CD4-positive, alpha-beta T cell treated with Interleukin-10 for 1 hour (primary cell): ENCODE measurements at places on chromosomes 6 and 20.

- DNase-seq = no peak
Measured at GRCh38 chr6:85389151-85389797, 60.6 kb upstream of the NT5E start.

- no peak for DNase-seq
Measured at GRCh38 chr6:43492673-43493072, 15.3 kb downstream of the TJAP1 start.

- DNase-seq = no peak
Measured at GRCh38 chr6:71179249-71179885, 109.2 kb upstream of the OGFRL1 start.

- DNase-seq = no peak
Measured at GRCh38 chr6:161889324-161889723, 615.5 kb upstream of the AGPAT4 start.

- no peak for DNase-seq
Measured at GRCh38 chr20:3701061-3701998, 11.1 kb downstream of the SIGLEC1 start.

GRCh38 chr20:58246346-58246745 is 17.9 kb upstream of the ANKRD60 start:
- DNase-seq = no peak

GRCh38 chr6:134621858-134622257 is 303.9 kb upstream of the SGK1 start:
- no peak for DNase-seq

DNA sequence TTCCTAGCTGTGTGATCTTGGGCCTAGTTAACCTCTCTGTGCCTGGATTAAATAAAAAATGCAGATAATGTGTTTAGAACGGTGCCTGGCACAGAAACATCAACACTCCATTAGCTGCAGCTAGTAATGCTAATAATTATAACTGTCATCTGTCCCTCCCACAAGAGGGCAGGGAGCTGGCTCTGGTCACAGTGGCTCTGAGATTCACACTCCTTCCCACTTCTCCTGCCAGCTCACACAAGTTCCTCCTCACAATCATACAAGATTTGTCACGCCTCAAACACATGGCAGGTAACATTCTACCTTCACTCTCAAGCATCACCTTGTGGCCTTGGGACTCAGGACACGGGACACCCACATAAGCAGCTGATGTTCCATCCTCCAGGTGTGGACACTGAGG is 2.4 kb downstream of the ADA start:
- no peak for DNase-seq

GRCh38 chr6:163670336-163670735 is 255.8 kb downstream of the QKI start:
- no peak for DNase-seq

DNA sequence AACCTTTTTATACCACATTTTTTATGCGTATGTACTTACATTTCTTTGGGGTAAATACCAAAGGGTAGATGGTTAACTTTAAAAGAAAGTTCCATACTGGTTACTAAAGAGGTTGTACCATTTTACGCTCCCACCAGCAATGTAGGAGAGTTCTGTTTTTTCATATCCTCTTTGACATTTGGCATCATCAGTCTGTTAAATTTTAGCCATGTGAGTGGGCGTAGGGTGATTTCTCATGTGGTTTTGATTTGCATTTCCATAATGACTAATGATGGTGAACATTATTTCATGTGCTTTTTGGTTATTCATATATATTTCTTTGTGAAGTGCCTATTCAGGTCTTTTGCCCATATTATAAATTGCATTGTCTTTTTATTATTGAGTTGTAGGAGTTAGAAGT is 194.2 kb downstream of the PRL start:
- DNase-seq = no peak

DNA sequence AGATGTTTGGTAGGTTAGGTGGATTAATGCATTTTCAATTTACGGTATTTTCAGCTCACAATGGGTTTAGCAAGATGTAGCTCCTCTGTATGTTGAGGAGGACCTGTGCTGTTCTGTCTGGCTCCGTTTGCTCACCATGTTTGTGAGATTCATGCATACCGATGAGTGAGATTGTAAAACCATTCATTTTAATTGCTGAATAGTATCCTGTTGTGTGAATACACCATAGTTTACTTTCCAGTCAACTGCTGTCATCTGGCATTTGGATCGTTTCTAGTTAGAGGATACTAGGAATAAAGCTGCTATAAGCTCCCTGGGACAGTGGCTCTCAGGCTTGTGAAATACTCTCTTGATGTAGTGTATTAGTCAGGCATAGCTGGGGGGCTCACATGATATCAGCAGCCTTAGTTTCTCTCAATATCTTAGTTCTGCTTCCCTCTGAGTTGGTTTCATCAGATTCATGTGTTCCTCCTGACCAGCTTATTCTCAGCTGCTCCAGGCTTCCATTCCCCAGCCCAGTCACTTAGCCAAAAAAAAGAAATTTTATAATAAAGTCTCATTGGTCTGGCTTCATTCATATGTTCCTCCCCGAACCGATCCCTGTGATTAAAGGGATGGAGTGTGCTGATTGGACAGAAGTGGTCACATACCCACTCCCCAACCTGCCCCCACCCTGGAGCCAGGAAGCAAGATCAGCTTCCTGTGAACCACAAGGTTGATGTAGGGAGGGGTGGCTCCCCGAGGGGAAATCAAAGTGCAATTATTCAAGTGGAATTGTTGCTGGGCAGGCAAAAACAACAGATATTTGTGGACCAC is 10.9 kb upstream of the B4GALT5 start:
- peak; percentile 43 for DNase-seq

DNA sequence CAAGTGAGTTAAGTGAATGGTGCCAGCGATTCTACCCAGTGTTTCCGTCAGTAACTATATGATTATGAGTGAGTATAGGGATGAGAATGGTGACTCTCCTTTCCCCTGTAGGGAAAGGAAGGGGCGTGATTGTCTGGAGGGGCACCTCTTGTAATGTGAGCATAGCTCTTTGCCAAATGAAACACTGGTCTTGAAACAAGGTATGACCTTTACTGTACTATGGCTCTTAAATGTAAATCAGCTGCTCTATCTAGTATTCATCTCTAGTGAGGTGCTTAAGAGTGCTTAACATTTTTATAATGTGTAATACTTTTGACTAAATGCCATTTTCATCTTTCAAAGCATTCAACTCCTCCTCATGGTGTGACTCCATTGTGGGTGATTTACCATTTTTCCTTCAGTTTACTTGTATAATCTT is 11.0 kb downstream of the PANK2 start:
- no peak for DNase-seq

- no peak for DNase-seq
Measured at GRCh38 chr6:25973923-25974555, 11.4 kb downstream of the TRIM38 start.

DNA sequence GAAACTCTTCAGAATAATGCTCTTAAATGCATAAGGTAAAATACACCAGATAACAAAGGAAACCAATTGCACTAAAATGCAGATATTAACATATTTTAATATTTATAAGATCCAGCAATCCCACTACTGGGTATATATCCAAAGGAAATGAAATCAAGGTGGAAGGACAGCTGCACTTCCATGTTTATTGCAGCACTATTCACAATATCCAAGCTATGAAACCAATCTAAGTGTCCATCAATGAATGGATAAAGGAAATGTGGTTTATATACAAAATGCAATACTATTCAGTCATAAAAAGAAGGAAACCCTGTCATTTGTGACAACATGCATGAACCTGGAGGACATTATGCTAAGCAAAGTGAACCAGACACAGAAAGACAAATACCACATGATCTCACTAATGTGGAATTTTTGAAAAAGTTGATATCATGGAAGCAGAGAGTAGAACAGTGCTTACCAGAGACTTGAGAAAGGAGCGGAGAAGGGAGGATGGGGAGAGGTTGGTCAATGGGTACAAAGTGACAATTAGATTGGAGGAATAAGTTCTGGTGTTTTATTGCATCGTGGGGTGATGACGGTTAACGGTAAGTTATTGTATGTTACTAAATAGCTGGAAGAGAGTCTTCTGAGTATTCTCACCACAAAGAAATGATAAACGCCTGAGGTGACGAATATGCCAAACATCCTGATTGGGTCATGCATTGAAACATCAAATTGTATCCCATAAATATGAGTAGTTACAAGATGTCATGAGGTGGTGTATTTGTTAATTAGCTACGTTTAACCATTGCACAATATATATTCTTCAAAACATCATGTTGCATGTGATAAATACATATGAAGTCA is 37.9 kb upstream of the RNF24 start:
- DNase-seq = no peak

DNA sequence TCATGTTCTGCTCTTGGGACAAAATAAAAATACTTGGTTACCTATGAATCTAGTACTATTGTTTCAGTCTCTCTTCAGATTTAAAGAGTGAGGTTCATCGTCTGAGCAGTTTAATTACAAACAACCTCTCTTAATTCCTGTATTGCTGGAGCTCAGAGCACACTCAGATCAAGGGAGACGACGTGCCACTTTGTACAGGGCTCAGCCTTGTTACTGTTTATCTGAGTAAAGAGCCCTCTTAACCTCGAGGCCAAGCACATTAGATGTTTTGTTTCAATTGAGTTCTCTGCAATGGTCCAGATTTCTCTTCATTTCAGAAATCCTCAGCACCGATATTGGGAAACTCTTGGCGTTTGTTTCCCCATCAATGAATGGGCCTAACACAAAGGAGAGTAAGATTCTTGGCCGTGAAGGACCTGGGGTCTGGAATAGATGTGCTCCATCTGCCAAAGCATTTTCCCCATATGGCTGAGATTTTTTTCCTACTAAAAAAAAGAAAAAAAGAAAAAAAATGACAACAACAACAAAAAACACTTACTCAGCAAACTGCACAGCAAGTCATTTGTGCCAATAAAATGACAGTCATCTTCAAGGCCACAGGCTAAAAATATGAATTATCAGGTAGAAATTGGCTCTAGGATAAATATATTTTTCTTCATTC is 82.6 kb upstream of the CCN6 start:
- no peak for DNase-seq

DNA sequence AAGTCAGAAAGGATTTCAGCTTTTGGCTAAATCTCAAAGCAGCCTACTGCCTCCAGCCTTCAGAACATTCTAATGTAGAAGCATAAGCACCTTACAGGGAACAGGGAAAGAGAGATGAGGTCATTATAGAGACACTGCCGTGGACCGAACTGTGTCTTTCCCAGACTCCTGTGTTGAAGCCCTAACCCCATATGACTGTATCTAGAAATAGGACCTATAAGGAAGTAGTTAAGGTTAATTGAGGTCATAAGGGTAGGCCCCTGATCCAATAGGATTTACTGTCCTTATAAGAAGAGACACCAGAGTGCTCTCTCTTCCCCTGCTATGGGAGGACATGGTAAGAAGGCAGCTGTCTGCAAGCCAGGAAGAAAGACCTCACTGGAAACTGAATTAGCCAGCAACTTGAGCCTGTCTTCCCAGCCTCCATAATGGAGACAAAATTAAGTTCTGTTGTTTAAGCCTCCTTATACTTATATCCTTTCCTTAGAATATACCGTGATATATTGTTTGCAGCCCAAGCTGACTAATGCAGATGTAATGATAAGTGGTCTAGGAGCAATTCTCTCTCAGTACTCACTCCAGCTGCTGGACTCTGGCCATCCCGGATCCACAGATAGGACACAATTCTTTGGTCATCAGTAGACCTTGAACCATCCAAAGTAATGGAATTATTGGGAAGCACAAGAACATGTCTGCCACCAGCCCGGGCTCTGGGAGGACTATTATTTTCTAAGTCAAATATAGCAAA is 71.4 kb downstream of the ALDH5A1 start:
- DNase-seq = no peak

DNA sequence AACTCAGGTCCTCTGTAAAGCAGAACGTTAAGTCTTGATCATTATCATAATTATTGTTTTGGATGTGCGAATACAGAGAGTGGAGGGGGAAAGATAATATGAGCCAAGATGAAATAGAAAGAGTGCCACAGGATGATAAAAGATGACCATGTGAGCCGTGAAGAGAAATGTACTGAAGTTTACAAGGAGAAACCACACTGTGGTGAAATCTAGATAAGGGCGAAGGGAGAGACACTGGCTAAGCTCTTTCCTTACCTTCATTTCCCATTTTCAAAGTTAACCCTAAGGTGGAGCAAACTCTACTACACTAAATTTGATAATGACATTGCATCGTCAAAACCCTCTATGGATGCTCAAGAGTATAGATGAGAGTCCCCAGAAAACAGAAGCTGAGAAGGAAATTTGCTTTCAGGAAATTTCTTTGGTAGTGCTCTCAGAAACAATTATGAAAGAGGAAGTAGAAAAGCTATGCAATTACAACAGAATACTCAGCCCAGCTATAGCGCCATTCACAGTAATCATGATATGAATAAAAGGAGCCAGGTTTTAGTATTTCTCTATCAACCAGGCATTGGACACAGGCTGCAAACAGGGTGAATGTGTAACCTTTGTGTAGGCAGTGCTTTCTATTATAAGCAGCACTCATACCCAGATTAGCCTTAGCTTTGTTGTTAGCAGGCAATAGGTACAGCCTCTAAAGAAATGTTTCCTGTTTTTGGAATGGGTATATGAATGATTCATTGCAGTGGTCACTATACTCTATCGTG is 1080.7 kb downstream of the GRIK2 start:
- DNase-seq = no peak

DNA sequence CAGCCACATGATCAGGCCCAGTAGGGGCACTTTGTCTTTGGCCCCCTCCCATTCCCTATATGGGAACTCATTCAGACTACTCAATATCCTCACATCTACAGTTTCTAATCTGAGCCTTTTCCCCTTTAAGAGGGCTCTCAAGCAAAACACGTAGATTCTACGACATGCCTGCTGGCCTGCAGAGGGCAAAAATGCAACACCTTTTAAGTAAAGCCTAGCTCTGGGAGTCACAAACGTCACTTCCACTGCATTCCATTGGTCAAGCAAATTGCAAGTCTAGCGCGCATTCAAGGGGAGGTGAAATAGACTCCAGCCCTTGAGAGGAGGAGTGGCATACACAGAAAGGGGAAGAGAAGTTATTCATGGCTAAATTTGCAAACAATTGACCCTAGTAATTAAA is 70.6 kb downstream of the CDC40 start:
- DNase-seq = no peak

DNA sequence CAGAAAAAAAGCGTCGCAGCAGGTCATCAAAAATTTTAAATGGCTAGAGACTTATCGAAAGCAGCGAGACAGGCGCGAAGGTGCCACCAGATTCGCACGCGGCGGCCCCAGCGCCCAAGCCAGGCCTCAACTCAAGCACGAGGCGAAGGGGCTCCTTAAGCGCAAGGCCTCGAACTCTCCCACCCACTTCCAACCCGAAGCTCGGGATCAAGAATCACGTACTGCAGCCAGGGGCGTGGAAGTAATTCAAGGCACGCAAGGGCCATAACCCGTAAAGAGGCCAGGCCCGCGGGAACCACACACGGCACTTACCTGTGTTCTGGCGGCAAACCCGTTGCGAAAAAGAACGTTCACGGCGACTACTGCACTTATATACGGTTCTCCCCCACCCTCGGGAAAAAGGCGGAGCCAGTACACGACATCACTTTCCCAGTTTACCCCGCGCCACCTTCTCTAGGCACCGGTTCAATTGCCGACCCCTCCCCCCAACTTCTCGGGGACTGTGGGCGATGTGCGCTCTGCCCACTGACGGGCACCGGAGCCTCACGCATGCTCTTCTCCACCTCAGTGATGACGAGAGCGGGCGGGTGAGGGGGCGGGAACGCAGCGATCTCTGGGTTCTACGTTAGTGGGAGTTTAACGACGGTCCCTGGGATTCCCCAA is at the start of gene EEF1A1:
EEF1A1 (minus strand) TSS at position 345 of the 663 bp plus-strand sequence. CDS start 1,006 bp downstream, outside the sequence.
- DNase-seq = peak; percentile 100

- no peak for DNase-seq
Measured at GRCh38 chr6:2916158-2916925, 13.2 kb upstream of the SERPINB9 start.
